ENCODE measurements at places on chromosomes 2 and 18.

GRCh38 chr2:7891312-7891711 is 790.5 kb upstream of the ID2 start:
- no peak for DNase-seq

DNA sequence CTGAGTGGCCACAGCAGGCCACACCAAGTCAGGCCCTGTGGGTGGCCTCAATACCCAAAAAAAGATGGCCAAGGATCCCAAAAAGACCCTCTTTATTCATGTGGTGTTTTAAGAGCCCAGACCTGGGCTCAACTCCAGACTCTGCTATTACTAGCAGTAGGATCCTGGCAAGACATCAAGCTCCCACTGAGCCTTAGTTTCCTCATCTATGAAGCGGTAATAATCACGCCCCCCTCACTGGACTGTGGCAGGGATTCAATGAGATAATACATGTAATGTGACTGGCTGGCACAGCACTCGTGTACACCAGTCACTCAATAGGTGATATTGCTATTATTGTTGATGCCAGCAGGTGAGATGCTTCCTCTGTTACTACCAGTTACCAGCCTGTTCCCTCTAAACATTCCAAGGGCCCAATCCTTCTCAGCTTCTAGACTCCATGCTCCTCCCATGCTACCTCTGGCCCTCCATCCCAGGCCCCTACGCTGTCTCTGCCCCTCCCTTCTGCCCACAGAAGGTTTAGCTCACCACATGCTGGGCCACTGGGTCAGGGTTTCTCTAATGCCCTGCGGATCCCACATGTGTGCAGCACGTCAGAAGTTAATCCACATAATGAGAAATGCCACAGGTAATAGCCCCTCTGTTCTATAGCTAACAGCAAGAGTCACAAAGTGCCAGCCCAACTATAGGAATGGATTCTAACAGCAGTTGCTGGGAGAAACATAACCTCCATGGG is 51.2 kb downstream of the SLC4A5 start:
- no peak for DNase-seq

DNA sequence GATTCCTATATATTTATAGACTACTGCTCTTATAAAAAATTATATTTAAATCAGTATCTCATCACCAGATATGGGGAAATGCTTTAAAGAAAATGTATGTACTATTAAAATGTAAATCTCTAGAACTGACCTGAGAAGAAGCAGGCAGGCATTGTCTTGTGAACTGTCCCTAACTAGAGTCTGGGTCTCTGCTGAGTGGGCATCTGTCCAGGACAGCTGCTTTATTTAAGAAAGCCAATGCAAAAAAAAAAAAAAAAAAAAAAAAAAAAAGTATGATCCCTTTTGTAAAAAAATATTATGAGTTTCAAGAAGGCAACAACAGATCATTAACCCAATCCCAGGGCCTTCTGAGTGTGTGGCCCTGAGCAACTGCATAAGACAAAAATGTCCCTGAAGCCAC is 66.0 kb downstream of the PAX3 start:
- DNase-seq = no peak

GRCh38 chr2:29876374-29876773 is 45.0 kb downstream of the ALK start:
- DNase-seq = no peak

- no peak for DNase-seq
Measured at GRCh38 chr2:36589230-36589630, 8.7 kb downstream of the FEZ2 start.

- peak; percentile 58 for DNase-seq
Measured at GRCh38 chr2:233267516-233268245, 16.2 kb downstream of the ATG16L1 start.

- DNase-seq = no peak
Measured at GRCh38 chr2:216804357-216805350, 55.2 kb downstream of the TNP1 start.

DNA sequence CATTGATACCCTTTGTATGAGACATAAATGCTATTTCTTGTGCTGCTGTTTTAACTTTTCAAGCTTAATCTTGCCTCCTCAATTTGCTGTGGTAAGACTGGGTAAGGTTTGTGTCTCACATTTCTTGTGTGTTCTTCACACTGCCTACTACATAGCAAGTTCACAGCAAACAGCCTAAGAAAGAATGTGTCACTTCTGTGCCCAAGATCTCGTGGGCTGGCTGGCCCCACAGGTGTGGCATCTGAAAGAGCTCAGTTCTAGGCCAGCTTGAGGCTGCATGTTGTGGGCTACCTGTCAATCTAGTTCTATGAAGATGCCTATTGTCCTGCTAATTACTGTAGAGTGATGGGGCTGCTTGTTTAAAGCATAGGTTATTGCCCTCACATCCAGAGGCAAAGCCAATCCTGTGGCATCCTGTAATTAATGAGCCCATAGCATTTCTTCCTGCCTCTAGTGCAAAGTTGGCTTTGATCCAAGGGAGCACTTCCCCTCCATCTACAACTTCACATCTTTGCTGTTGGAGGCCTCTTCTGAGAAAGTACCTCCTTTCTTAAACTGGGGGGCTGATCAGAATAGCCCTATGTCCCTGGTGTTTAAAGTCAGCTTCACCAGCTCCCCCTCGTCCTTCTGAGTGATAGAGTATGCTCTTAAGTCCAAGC is 40.9 kb upstream of the ASPRV1 start:
- no peak for DNase-seq

- no peak for DNase-seq
Measured at GRCh38 chr2:166625670-166626069, 131.6 kb upstream of the SCN7A start.

- DNase-seq = no peak
Measured at GRCh38 chr18:75089748-75090327, 119.1 kb downstream of the PTGR3 start.

DNA sequence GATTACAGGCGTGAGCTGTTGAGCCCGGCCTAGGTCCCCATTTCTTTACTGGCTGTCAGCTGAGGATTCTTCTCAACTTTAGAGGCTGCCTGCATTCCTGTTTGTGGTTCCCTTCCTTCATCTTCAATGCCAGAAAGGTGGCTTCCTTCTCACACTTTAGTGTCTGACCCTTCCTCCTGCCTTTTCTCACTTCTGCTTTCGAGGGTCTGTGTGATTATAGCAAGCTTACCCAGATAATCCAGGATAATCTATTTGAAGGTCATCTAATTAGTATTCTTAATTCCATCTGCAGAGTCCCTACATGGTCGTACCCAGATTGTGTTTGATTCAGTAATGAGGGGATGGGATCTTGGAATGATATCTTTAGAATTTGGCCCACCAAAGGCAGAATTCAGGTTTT is 157.4 kb downstream of the TANC1 start:
- DNase-seq = no peak

GRCh38 chr2:168348076-168348475 is 100.7 kb upstream of the STK39 start:
- DNase-seq = no peak

- no peak for DNase-seq
Measured at GRCh38 chr2:175371378-175371777, 189.9 kb upstream of the ATP5MC3 start.

DNA sequence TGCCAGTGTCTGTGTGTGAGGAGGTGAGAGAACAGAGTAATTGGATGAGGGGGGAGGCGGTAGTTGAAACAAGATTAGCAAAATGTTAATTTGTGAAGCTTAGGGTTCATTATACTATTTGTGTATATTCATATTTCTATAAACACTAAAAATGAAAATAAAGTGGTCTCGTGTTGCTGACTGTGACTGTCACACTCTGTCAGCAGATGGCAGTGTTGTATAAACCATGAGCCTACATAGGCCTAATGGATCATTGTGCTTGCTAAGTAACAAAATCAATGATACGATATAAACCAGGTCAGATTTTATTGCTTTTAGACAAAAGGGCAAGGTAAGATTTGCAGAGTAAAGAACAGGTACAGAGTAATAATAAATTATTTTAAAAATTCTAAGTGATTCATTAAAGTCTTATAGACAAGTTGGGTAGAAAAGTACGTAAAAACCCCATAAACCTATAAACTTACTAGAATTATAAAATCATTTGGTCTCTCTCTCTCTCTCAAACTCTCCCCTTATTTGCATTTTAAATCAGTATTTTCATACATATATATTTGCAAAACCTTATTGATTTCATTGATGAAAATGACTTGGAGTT is 182.7 kb downstream of the RPIA start:
- no peak for DNase-seq

DNA sequence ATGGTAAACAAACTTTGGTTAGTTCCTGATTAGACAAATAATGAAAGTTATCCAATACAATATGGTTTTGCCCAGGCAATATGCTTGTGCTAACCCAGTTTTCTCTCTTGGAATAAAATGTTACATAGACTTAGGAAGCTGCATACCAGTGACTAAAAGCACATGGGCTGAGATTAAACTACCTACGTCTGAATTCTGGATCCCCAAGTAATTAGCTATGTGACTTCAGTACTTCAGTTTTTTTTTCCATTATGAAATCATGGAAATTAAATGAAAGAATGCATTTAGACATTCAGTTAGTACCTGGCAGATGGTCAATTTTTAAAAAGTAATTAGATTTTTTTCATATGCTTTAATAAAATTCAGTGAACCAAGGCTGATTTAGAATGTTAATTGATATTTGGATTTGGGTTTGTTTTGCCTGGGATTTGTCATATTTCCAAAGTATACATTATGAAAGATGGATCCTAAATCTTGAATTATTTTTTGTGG is 213.9 kb downstream of the PTH2R start:
- DNase-seq = no peak

DNA sequence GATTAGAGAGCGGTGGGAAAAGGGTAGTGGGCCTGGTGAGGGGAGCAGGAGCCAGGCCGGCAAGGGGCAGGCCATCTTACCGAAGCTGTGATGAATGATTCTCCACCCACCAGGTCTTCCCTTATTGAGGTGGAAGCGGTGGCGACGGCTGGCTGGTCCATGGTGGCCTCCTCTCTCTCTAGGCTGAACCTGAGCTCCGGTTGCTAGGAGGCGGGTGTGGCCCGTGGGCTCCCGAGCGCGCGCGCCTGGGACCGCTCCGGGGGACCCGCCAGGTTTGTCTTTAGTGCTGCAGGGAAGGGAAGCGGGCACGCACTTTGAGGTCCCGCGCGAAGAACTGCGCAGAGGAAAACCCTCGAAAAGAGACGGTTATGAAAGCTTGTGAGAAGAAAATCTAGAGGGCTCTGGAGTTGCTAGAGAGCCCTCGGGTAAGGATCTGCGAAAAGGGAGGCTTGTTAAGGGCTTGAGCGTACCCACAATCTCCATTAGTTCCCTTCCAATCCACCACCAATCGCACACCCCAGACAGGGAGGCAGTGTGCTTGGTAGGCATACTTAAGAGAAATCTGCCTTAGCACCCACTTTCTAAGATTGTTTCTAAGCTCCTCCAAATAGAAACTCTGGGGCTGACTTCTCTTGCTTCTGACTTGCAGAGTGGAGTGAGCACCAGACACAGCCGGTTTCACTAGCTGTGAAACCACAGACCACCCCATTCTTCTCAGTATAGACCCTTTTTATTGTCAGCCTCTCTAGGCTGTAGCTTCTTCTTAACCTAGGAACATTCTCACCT is at the start of gene STPG4:
Gene STPG4 (minus strand): TSS at position 218 of the 786 bp plus-strand sequence. CDS start 57 bp downstream, at position 161.
- no peak for DNase-seq

- DNase-seq = no peak
Measured at GRCh38 chr2:12155303-12156051, 409.0 kb downstream of the LPIN1 start.

GRCh38 chr2:64246962-64247361 is 102.7 kb upstream of the PELI1 start:
- no peak for DNase-seq

GRCh38 chr2:1371082-1371481 is 42.2 kb upstream of the TPO start:
- DNase-seq = no peak

DNA sequence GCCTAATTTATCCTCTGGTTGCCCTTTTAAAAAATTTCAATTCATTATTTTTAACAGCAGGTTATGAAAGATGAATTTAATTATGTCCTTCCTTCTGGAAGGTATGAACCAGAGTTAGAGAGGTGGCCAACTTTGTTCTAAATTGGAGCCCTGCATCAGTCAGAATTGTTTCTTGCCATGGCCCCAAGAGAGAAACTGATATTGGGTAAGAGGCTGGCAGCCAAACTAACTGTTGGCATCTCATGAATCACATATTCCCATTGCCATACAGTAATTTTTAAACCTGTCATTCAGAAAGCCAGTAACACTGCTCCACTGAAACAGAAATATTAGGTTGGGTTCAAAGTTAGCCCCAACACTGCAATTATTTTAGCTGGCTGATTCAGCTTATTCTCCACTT is 67.4 kb downstream of the SMAD2 start:
- DNase-seq = no peak

GRCh38 chr2:176099728-176100546 is at the start of gene HOXD12:
HOXD12 (plus strand) TSS chr2:176099795; CDS start chr2:176099802, 7 bp downstream.
- DNase-seq = no peak

- no peak for DNase-seq
Measured at GRCh38 chr2:58890865-58891525, 649.9 kb upstream of the FANCL start.

DNA sequence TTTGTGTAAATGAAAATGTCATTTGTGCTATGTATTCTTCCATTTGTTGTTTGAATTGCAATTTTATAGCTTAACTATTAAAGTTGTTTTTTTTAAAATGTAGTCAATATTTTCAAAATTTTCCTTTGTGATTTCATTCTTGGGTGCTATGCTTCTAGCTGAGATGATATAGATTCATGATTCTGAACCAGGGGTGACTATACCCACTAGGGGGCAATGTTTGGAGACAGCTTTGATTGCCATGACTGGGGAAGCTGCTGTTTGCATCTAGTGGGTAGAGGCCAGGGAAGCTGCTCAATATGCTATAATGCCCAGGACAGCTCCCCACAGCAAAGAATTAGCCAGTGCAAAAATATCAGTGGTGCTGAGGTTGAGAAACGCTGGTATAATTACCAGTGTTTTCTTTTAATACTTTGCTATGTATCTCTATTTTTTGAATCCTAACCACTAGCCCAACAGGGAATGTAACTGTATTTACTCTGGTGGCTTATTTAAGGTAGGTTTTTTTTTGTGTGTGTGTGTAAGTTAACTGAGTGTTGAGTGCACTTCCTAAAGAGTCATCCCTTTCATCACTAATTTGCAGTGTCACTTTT is 99.7 kb downstream of the MEP1B start:
- no peak for DNase-seq

- DNase-seq = no peak
Measured at GRCh38 chr2:218028562-218029348, 26.0 kb upstream of the TNS1 start.

DNA sequence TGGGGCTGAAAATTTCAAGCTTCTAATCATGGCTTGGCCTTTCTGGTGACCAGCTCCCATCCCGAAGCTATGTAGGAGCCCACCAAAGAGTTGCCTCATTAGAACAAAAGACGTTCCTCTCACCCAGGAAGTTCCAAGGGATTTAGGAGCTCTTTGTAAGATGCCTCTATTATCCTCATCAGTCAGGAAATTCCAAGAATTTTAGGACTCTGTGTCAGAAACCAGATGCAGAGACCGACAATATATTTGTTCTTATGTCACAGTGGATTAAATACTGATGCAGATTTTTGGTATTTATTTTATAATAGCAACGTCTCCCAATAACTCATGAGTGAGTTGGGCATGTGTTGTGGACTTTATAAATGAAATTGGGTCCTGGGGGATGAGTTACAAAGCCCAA is 91.8 kb upstream of the SKOR2 start:
- DNase-seq = no peak

GRCh38 chr2:54627973-54628372 is 95.5 kb upstream of the EML6 start:
- DNase-seq = no peak
